ENCODE measurements at places on chromosomes 16 and 17.

GRCh38 chr17:74380959-74381808 lies 13.9 kb downstream of the GPR142 start:
- no peak overlapping the region for H3K27ac ChIP-seq
- H3K4me3 ChIP-seq: no peak overlapping the region
- H3K36me3 ChIP-seq: no peaks in the 10 kb centered on the region

- no peak for DNase-seq
- H3K27ac ChIP-seq: no peak overlapping the region
- H3K36me3 ChIP-seq: no peaks in the 10 kb centered on the region
- no peaks in the 10 kb centered on the region for H3K27me3 ChIP-seq
- H3K4me1 ChIP-seq: peaks cover 5% of the 10 kb centered on the region
- no peak overlapping the region for H3K4me3 ChIP-seq
These were observed 10.5 kb upstream of the MYO18A start for GRCh38 chr17:29190592-29191207.

DNA sequence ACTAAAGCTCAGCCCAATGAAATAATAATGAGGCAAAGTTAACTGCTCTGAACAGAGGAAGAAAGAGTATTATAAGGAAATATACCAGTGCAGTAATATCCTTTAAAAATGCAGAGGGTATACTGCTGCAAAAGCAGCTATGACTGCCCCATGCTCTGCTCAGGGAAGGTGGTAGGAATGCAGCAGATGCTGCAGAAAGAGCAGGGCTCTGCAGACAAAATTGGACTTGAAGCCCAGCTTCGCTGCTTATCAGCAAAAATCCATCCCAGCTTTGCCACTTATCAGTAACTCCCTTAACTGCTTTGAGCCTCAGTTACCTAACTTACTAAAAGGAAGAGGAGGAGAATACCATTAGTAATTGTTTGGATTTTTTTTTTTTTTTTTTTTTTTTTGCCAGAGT lies 533.8 kb upstream of the CDH5 start:
- no peaks in the 10 kb centered on the region for H3K36me3 ChIP-seq
- DNase-seq: no peak

DNA sequence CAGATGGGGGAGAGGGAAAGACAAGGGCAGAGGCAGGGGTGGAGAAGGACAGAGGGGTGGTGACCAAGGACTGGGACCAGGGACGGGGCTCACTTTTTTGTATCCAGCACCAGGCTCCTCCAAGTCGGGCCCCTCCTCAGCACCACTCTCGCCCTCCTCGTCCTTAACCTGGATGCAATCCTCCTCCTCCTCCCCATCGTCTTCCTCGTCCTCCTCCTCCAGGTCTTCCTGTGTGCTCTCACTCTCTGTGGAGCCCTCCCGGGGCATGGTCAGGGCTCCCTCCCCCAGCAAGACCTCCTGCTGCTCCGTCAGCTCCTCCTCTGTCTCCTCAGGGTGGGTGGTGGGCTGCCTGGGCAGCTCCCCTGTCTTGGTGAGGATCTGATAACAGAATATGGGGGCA lies 16.8 kb downstream of the G6PC3 start:
- H3K27ac ChIP-seq: peak overlapping the region; percentile 87
- H3K4me1 ChIP-seq: peaks cover 18% of the 10 kb centered on the region
- peaks cover 4% of the 10 kb centered on the region for H3K36me3 ChIP-seq
- no peaks in the 10 kb centered on the region for H3K27me3 ChIP-seq
- DNase-seq: no peak

DNA sequence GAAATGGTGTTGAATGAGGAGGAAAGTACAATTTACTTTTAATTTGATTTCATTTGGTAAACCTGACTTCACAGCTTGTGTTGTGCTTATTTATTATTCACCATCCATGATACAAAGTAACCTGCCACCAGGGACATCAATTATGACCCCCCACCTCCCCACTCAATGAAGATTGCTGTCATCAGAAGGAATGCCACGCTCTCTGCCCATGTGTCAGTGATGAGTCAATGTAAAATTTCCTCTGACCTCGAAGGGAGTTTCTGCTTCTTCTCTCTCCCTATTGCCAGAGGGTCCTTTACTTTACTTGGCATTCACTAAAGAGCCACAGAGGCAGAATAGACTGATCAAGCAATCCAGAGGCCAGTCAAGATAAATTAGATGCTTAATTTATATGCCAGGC lies 759.7 kb downstream of the CDH11 start:
- DNase-seq: no peak
- H3K27ac ChIP-seq: no peak overlapping the region
- no peaks in the 10 kb centered on the region for H3K4me1 ChIP-seq
- no peak overlapping the region for H3K4me3 ChIP-seq
- H3K36me3 ChIP-seq: no peaks in the 10 kb centered on the region

DNA sequence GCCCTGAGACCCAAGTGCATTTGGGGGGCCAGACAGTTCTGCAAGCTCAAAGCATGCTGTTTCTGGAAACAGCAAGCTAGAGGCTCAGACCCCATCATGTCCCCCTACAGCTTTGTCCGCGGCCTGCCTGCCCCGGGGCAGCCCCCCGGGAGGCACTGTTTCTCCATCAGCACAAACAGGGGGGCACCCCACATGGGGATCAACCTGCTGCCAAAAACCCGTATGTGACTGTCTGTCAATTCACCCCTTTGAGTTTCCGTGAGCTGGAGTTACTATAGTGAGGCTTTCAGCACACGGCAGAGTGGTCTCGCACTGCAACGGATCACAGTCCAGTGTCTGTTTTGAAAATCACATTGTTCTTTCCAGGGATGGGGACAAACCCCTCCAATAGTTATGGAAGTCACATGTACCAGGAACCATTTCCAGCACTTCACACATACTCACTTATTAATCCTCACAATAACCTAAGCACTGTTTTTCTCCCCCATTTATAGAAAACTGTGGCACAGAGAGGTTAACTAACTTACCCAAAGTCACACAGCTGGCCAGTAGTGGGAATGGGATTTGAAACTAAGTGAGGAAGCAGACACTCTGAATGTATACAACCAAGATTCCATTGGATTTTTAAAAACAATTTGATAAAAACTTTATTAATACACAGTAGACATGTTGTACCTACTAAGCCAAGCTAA lies 269.0 kb downstream of the C16orf95 start:
- H3K27ac ChIP-seq: no peak overlapping the region
- no peak overlapping the region for H3K4me3 ChIP-seq
- no peaks in the 10 kb centered on the region for H3K36me3 ChIP-seq

- H3K36me3 ChIP-seq: no peaks in the 10 kb centered on the region
- DNase-seq: no peak
- H3K27me3 ChIP-seq: no peaks in the 10 kb centered on the region
- peaks cover 45% of the 10 kb centered on the region for H3K4me1 ChIP-seq
- peak overlapping the region; percentile 75 for H3K27ac ChIP-seq
These were observed 5.0 kb downstream of the CAMKK1 start for GRCh38 chr17:3887804-3888203.

- H3K4me3 ChIP-seq: no peak overlapping the region
- peaks cover 76% of the 10 kb centered on the region for H3K27me3 ChIP-seq
- H3K36me3 ChIP-seq: no peaks in the 10 kb centered on the region
- H3K4me1 ChIP-seq: peaks cover 14% of the 10 kb centered on the region
- no peak for DNase-seq
- no peak overlapping the region for H3K27ac ChIP-seq
These were observed 1.3 kb upstream of the HOXB4 start for GRCh38 chr17:48579471-48579759.

GRCh38 chr17:49694847-49695697 lies 12.7 kb downstream of the SLC35B1 start:
- no peaks in the 10 kb centered on the region for H3K4me1 ChIP-seq
- H3K27ac ChIP-seq: no peak overlapping the region
- H3K36me3 ChIP-seq: peaks cover 2% of the 10 kb centered on the region
- DNase-seq: no peak
- no peak overlapping the region for H3K4me3 ChIP-seq
- H3K27me3 ChIP-seq: peaks cover 5% of the 10 kb centered on the region

DNA sequence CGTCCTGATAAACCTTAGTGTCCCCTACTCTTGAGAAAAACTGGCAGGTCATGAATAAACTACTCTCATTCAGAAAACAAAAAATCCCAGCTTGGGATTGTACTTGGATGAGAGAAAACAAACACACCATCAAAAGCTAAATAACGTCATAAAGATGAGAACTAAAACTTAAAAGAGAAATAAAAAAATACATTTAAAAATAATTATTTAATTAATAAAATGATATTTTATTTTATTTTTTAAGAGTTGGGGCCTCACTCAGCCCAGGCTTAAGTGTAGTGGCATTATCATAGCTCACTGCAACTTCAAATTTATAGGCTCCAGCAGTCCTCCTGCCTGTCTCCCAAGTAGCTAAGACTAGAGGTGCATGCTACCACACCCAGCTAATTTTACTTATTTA lies 125.4 kb upstream of the CA10 start:
- no peaks in the 10 kb centered on the region for H3K36me3 ChIP-seq
- H3K27ac ChIP-seq: no peak overlapping the region
- DNase-seq: no peak
- no peaks in the 10 kb centered on the region for H3K27me3 ChIP-seq
- no peaks in the 10 kb centered on the region for H3K4me1 ChIP-seq

- no peak overlapping the region for H3K27ac ChIP-seq
- H3K36me3 ChIP-seq: peaks cover 2% of the 10 kb centered on the region
- DNase-seq: no peak
- no peaks in the 10 kb centered on the region for H3K27me3 ChIP-seq
- H3K4me1 ChIP-seq: peaks cover 19% of the 10 kb centered on the region
These were observed 3.5 kb downstream of the ZFPM1 start for GRCh38 chr16:88456356-88457292.

DNA sequence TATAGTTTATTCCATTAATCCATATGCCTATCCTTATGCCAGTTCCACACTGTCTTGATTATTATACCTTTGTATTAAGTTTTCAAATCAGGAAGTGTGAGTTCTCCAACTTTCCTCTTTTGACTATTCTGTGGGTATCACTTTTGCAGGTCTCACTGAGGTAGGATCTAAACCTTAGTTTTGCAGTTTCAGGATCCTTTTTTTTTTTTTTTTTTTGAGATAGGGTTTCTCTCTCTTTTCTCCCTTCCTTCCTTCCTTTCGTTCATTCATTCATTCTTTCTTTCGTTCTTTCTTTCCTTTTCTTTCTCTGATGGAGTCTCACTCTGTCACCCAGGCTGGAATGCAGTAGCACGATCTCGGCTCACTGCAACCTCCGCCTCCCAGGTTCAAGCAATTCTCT lies 71.6 kb downstream of the CHD9 start:
- peaks cover 4% of the 10 kb centered on the region for H3K4me1 ChIP-seq
- H3K27ac ChIP-seq: no peak overlapping the region
- H3K4me3 ChIP-seq: no peak overlapping the region
- no peaks in the 10 kb centered on the region for H3K27me3 ChIP-seq

- no peaks in the 10 kb centered on the region for H3K4me1 ChIP-seq
- H3K27ac ChIP-seq: no peak overlapping the region
- no peaks in the 10 kb centered on the region for H3K36me3 ChIP-seq
These were observed 7.1 kb downstream of the TEKT3 start for GRCh38 chr17:15334266-15334665.

DNA sequence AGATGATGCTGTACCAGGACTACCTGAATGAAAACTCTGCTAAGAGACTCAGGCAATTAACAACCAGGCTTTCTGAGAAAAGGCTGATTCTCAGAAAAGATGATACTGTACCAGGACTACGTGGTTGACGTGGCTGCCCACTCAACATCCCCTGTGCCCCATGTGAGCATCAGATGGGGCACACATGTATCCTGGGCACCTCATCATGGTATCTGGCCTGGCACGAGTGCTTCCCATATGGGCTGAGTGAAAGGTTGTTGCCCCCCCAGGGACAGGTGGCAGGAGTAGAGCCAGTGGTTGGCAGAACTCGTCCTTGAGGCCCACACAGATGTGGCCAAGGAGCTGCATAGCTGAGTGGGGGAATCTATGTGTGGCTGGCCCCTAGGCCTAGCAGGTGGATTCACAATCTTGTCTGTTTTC lies 3.5 kb upstream of the CES4A start:
- H3K27ac ChIP-seq: no peak overlapping the region
- peaks cover 9% of the 10 kb centered on the region for H3K4me1 ChIP-seq
- no peaks in the 10 kb centered on the region for H3K36me3 ChIP-seq
- DNase-seq: no peak
- no peak overlapping the region for H3K4me3 ChIP-seq

GRCh38 chr17:40287159-40287493 lies 553 bp upstream of the CDC6 start:
- no peak overlapping the region for H3K4me3 ChIP-seq
- H3K4me1 ChIP-seq: peaks cover 31% of the 10 kb centered on the region
- no peak for DNase-seq
- no peak overlapping the region for H3K27ac ChIP-seq
- H3K36me3 ChIP-seq: peaks cover under 1% of the 10 kb centered on the region

DNA sequence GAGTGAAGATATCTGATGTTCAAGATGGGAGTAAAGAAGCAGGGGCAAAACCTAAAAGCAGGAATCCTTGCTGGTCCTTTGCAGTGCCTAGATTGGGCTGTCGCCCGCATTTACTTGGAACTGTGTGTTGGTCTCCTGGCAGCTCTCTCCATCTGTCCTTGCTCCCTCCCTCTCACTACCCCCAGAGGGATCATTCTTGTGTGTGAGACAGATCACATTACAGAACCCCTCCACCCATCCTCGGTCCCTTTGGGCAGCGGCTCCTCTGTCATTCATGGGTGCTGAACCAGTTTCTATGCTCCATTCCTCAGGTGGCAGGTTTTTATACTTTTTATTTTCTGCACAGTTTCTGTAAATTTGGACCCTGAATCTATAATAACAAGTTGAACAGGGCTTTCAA lies 99.4 kb upstream of the MYOCD start:
- no peaks in the 10 kb centered on the region for H3K27me3 ChIP-seq
- DNase-seq: no peak
- no peaks in the 10 kb centered on the region for H3K4me1 ChIP-seq
- no peak overlapping the region for H3K27ac ChIP-seq
- no peaks in the 10 kb centered on the region for H3K36me3 ChIP-seq

- H3K4me1 ChIP-seq: no peaks in the 10 kb centered on the region
- H3K4me3 ChIP-seq: no peak overlapping the region
- no peaks in the 10 kb centered on the region for H3K36me3 ChIP-seq
- no peak overlapping the region for H3K27ac ChIP-seq
These were observed 16.5 kb downstream of the CCDC102A start for GRCh38 chr16:57519796-57520360.

DNA sequence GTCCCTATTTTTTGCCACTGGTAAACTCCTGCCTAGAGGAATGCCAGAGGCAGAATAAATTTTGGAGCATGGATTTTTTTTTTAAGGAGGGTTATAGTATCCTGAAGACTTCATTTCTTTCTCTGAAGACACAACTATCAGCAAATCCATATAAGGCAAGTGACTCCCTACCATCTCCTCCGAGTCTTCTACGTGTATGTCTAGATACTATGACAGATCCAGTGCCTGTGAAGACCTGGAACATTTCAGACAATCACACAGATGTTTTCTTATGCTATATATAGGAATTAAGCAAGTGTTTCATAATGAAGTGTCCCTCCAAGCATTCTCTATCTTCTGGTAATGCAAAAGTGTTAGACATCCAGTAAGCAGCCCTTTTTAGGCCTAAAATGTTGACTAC lies 255.5 kb upstream of the TBX2 start:
- DNase-seq: no peak
- no peaks in the 10 kb centered on the region for H3K27me3 ChIP-seq
- no peaks in the 10 kb centered on the region for H3K4me1 ChIP-seq

- DNase-seq: no peak
- H3K4me1 ChIP-seq: peaks cover 76% of the 10 kb centered on the region
- no peaks in the 10 kb centered on the region for H3K27me3 ChIP-seq
These were observed 13.2 kb downstream of the SLC7A5 start for GRCh38 chr16:87855852-87856715.

GRCh38 chr17:46059486-46059885 lies 60.4 kb downstream of the STH start:
- no peak for DNase-seq
- no peaks in the 10 kb centered on the region for H3K27me3 ChIP-seq
- no peak overlapping the region for H3K4me3 ChIP-seq

Data from keratinocyte (primary cell).